ENCODE measurements at places on chromosomes 6 and 20.

GRCh38 chr6:36720251-36721141 is 22.9 kb downstream of the RAB44 start:
- peak; percentile 31 for DNase-seq

DNA sequence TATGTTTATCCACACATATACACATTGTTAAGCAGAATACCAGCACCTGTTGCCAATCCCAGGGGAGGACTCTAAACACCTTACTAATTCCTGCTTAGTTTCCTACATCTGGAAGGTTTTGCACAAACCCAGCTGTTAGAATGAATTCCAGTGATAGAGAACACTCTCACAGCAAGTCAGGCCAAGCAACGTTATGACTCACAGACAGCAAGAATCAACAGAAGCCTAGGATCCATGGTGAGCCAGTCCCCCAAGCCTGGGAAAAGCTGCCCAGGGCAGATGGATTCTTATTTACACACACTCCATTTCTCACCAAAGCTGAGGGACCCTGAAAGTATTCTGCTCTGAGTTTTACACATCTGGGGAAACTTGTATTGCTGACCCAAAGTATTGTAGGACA is 291.7 kb downstream of the SLC35F1 start:
- no peak for DNase-seq

DNA sequence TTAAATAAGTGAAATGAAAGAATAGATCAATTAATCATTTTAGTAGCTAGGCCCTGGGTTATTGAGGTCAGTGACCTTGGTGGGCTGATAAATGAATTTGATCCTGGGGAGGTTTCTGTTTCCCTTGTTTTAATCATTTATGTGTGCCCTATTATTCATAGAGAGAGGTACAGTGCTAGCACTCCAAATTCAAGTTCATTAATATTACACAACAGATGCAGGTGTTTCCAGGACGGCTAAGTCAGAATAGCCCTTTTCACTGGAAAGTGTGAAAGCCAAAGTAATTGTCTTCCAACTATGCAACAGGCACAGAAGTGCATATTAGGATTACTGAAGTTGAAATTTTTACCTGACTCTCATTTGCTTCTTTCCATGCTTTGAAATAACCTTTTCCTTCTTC is 61.7 kb upstream of the SGK1 start:
- DNase-seq: no peak

DNA sequence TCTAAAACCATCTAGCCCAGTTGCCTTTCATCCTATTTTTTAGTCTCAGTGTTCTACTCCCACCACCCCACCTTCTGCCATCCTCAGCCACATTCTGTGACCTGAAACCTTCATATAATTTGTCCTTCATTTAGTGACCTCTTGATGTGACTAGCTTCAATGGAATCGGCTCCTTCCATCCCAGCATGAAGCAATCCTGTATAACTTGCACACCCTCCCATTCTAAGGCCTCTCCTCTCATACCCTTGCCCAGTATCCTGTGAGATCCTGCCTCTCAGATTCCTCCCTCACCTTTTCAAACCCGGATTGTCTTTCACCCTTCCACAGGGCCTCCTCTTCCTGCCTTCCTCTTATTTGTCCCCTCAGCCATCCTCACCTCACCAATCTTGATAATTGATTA is 3.1 kb downstream of the ZNF76 start:
- DNase-seq: no peak

DNA sequence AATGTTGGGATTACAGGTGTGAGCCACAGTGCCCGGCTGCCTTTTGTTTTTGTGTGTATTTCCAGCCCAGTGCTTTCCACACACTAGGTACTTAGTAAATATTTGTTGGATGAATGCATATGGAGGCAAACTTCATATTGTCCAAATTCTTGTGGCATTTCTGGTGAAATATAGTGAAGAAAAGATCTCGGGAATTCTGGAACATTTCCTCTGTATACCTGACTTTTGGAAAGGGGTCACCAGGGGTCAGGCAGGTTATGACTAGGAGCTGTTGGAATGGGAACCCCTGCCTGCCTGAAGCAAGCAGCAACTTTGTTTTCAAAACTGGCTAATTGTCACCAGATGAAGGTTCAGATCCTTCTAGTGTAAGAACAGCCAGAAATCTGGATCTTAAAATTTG is 12.1 kb upstream of the SCP2D1 start:
- no peak for DNase-seq

DNA sequence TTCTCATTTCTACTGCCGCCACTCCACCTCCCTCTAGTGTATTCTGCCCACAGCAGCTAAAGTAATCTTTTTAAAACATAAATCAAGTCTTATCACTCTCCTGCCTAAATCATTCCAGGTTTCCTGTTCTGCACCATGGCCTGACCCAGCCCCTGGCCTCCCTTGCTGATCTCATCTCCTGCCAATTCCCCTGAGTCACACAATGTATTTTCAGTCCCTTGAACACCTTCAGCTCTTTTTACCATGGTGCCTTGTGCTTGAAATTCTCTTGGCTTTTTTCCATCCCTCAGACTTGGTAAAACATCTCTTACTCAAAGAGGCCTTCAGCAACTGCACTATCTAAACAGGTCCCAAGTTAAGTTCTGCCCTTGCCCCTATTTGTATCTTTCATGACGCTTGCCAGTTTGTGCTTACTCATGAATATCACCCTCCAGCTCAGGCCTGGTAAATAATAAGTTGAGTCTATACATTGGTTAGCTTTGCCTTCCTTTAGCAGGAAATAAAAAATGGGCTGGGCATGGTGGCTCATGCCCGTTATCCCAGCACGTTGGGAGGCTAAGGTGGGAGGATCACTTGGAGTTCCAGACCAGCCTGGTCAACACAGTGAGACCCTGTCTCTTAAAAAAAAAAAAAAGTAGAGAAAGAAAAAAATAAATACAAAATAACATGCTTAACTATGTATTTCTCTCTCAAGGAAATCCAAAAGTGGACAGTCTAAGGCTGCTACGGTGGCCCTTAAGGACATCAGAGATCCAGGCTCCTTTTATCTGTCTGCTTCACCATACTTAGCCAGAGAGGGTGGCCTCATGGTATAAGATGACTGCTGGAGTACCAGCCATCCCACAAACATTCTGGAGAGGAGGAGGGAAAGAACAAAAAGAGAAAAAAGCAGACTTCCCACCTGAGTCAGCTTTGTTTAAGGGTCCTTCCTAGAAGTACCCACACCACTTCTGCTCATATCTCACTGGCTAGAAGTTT is 62.2 kb downstream of the ARFGEF2 start:
- DNase-seq: no peak

DNA sequence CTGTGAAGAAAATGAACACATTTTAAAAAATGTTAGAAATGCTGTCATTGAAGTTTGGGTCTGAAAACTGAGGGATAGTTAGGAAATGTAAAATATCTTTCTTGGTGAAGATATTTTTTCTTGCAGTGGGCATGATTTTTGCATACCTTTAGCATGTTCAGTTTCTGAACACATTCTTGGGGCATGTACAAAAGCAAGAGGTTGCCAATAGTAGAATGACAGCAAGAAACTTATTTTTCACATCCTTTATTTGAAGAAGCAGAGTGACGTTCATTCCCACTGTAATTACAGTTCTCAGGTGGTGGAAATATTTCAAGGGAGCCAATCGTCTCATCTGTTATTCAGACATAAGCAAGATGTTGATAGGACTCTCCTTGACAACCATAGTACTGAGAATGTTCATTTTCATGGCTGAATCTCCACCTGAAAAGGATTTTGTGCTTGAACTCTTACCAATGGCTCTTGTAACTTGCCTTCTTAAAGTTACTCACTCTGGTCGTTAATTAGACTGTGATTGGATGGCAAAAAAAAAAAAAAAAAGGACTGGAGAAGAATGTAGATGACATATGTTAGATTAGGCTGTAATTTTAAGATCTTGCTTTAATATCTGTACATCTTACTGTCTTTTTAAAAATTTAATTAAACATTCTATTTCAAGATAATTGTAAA is 74.4 kb downstream of the DOK5 start:
- no peak for DNase-seq

DNA sequence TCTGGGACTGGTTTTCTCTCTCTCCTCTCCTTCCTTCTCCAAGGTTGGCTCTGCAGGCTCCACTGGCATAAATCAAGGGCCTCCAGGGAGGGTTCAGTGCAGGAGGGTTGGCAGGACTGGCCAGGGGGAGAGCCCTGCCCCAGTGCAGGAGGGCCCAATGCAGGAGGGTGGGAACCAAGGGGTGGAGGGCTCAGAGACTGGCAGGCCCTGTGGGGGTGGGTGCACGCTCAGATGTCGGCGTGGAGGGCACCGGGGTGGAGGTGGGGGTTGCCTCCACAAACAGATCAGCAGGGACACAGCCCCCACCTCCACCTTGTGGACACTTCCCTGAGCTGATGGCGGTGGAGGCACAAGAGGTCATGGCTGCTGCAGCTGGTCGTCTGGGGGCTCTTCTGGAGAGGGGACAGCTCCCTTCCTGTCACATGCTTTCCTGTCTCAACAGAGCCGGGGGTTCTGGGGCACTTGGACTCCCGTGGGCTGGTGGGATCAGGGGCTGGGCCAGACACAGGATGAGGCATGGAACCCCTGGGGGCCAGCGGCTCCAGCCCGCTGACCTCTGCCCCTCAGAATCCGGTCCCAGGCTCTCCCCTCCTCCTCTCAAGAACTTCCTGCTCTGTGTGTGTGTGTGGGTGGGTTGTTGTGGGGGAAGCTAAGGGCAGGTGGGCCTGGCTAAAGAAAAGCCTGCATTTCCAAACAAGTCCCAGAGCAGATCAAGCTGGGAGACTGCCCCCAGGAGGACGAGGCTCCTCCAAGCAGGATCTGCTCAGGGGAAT is 2.7 kb upstream of the ABHD16B start:
- no peak for DNase-seq

- DNase-seq: no peak
Observed at GRCh38 chr20:37630166-37630565, 63.7 kb upstream of the CTNNBL1 start.

DNA sequence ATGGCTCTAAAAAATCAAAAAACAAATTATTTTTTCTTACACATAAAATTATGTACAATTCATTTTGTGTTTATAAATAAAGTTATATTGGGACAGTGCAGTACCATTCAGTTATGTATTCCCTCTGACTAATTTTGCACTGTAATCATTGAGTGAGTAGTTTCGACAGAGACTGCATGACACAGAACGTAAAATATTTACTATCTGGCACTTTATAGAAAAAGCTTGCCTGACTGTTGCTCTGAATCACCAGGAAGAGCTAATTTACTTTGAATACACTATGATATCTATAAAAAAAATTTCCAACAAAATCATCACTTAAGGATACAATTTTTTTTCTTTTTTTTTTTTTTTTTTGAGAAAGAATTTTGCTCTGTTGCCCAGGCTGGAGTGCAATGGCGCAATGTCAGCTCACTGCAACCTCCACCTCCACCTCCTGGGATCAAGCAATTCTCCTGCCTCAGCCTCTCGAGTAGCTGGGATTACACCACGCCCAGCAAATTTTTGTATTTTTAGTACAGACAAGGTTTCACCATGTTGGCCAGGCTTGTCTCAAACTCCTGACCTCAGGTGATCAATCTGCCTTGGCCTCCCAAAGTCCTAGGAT is 11.0 kb upstream of the KHDC1L start:
- no peak for DNase-seq

- no peak for DNase-seq
Observed at GRCh38 chr6:18823782-18824386, 436.7 kb downstream of the RNF144B start.

DNA sequence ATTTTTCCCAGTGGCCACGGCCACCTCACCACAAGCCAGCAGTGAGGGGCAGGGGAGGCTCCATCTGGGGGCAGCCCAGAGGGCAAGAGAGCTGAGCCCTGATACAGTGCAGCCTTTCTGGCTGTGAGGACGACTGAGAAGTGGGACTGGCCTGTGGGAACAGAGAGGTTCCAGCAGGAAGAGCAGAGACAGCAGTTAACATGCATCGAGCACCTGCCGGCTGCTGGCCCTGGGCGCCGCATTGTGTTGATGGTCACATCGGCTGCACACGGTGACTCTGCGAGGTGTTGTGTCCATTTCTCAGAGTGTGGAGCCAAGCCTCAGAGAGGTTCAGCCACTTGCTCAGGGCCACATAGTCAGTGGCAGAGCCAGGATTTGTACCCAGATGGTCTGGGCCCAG is 9.8 kb downstream of the FOXS1 start:
- no peak for DNase-seq

DNA sequence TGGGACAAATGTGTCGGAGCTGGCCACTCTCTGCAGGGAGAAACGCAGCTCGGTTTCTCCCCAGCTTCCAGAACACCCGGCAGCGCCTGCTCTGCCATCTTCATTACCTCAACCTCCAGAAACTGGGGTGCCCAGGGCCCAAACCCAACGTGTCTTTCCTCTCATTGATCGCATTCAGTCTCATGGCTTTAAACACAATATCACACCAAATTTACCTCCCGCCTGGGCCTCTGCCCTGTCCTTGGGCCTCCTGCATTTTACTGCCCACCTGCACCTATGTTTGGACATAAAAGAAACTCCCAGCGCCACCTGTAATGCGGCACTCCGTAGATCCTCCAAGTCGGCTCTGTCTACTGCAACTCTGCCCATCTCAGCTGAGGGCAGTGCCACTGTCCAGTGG is 22.2 kb downstream of the SERPINB6 start:
- DNase-seq: no peak

- no peak for DNase-seq
Observed at GRCh38 chr6:56643379-56644089, 845 bp upstream of the DST start.

- no peak for DNase-seq
Observed at GRCh38 chr6:131998255-131998982, 47.2 kb upstream of the CCN2 start.

- DNase-seq: no peak
Observed at GRCh38 chr6:83472767-83473166, 39.6 kb upstream of the PRSS35 start.

- no peak for DNase-seq
Observed at GRCh38 chr6:119683031-119683430, 333.5 kb upstream of the MAN1A1 start.

- no peak for DNase-seq
Observed at GRCh38 chr20:33262658-33263065, 20.4 kb upstream of the BPIFB1 start.

DNA sequence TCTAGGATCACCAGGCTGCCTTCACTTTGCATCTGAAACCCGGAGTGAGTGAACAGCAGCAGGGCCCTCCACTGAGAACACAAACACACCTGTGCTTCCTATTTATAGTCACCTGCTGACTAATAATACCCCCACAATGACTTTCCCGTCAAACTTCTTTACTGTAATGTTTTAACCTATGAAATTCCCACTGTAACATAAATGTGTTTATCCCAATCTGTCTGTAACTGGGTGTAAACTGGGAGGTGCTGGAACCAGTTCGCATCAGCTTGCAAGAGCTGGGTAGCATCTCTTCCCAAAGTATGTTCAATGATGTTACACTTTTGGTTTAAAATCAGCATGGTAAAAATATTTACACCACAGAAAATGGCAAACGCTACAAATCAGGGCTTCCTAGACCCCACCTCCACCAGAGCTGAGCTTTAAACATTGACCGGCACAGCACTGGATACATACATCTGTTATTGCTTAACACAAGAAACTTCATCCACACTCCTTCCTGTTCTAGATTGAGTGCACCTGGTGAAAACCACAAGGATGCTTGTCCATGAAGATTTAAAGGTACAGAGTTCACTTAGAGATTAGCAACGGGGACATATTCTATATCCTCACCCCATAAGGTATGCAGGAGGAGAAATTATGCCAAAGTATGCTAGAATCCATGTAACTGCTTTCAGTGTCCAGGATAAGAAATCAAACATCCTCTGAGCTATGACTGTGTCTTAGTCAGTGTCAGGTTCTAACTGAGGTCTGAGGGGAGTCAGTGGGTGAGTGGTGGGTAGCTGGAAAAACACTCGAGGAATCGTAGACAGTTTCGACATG is 79.0 kb downstream of the ALDH8A1 start:
- DNase-seq: peak; percentile 50

GRCh38 chr6:149082320-149082719 is 235.2 kb upstream of the TAB2 start:
- peak; percentile 63 for DNase-seq

- no peak for DNase-seq
Observed at GRCh38 chr20:34970193-34970840, 14.6 kb downstream of the MYH7B start.
